ENCODE measurements at places on chromosomes 5 and 9.
A peak's percentile ranks its signal among the peaks of the same experiment; 100 is the strongest.

GRCh38 chr5:22541037-22541436 is 312.1 kb downstream of the CDH12 start:
- DNase-seq = no peak

- DNase-seq = no peak
These were observed 213.3 kb downstream of the CDK5RAP2 start for GRCh38 chr9:120366644-120367019.

- DNase-seq = no peak
These were observed 15.0 kb upstream of the ECM2 start for GRCh38 chr9:92550765-92551164.

- DNase-seq = no peak
These were observed 97.7 kb downstream of the ESM1 start for GRCh38 chr5:54887663-54888062.

- no peak for DNase-seq
These were observed 134.8 kb upstream of the KLF4 start for GRCh38 chr9:107624234-107624948.

DNA sequence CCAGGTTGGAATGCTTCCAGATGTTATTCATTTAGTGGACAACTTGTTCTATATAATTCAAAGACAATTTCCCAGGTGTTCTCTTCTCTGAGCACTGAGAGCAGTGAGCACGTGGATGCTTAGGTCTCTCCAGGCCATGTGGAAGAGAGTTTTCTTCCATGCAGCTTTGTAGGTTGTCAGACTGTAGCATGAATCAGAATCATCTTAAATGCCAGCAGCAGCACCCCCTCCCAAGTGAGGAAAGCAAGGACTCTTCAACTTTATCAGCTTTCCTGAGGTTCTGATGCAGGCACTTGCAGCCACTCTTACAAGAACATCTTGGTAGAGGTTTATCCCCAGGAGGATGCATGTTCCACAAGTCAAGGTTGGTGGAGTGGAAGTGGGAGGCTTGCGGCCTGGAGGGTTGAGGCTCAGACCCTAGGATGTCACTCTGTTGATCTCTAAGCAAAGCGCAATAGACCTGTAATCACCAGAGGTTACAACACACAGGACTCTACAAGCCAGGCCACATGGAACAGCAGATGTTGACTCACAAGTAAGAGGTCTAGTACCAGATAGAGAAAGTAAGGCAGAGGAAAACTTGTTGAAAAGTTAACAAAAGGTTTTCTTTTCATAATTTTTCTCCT is 47.7 kb downstream of the UGCG start:
- DNase-seq = no peak

DNA sequence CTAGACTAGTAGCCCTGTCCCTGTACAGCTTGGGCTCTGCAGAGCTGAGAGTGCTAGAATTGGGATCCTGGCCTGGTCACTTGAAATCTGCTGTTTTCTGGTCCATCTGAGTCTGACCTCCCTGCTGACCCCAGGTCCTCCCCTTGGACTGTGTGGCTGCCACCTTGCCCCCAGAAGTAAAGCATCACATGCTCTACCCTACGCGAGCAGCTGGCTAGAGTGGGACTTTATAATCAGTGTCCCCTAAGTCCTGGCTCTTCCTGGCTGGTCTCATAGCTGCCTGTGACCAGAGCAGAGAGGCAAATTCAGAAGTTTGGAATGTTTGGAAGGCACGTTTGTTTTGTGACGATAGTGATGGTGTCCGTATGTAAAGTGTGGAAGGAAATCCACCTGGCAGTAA is 81.0 kb downstream of the ARHGEF28 start:
- DNase-seq = no peak

GRCh38 chr5:108149369-108149768 is 232.5 kb downstream of the FBXL17 start:
- no peak for DNase-seq

GRCh38 chr9:125754096-125754495 is 6.9 kb downstream of the PBX3 start:
- DNase-seq = no peak

- DNase-seq = no peak
These were observed 19.6 kb downstream of the ESM1 start for GRCh38 chr5:54965806-54966205.

- peak; percentile 74 for DNase-seq
These were observed 18.4 kb upstream of the F2RL2 start for GRCh38 chr5:76641514-76642120.

DNA sequence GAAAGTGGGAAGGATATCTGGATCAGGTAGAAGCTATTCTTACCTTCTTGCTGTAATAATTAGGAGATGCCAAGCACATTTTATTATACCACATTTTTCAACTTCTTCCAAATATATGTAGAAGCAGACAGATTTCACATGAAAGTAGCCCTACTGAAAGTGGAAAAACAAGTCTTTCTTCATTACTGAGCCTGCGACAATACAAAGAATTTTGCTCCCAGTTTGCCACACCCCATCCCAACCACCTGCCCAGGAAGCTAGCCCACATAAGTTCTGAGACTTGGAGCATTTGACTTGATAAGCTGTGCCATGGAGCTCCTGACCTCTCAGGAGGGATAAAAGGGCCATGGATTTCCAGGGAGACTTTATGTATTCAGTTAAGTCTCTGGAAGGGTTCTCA is 249.1 kb upstream of the ADCY2 start:
- DNase-seq = no peak

DNA sequence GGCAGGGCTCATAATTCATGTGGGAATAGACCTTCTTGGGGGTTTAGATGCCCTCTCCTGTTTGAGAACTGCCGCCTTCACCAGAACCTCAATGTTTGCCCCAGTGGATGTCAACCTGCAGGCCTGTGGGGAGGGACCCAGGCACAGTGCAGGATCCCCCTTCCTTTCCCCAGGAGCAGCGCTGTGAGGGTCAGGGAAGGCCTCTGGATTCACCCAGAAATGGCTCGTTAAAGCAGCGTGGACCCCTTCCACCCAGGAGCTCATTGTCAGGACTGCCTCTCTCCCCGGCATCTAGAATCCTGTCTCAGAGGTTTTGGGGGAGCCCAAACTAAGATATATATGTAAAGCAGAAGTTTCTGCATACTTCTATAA is 188.3 kb downstream of the GADD45G start:
- DNase-seq = no peak

GRCh38 chr5:181138258-181138657 is 7.3 kb upstream of the OR2V1 start:
- peak; percentile 73 for DNase-seq

- DNase-seq = no peak
These were observed 57.4 kb downstream of the NRG2 start for GRCh38 chr5:139985733-139986132.

DNA sequence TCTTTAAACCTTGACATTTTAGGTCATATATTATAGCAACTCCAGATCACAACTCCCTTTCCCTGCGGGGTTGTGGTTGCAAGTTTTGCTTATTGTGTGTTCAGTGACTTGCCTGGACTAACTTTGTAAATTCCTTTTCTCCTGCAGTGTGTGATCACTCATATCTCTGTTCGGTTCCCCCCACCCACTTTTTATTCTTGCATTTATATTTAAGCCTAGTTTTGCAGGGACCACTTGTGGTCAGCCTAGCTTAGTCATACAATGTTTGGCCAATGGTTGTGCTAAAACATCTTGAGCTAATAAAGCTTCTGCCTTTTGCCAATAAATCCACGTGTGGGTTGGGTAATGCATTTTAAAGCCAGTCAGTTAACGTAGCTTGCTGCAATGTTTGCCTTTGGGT is 146.5 kb upstream of the IRX4 start:
- DNase-seq = no peak

DNA sequence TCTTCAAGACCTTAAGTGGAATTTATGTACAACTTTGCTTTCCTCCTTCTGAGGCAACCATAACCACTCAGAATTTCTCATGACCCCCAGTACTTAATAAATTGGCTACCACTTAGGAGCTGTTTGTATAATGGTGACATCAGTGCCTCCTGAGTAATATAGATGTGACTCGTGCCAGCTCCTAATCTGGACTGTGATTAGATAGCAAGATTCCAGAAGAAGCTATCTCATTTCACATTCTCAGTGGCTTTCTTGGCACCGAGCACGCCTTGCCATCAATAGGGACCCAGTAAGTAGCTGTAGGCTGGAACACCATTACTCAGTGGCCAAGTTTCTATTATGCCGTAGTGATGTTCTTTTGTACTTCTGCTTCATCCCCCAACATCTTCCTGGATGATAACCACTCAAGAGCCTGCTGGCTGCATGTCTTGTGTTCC is 228.8 kb downstream of the CD180 start:
- no peak for DNase-seq

- DNase-seq = no peak
These were observed 1993.4 kb downstream of the EFNA5 start for GRCh38 chr5:105677291-105677690.

DNA sequence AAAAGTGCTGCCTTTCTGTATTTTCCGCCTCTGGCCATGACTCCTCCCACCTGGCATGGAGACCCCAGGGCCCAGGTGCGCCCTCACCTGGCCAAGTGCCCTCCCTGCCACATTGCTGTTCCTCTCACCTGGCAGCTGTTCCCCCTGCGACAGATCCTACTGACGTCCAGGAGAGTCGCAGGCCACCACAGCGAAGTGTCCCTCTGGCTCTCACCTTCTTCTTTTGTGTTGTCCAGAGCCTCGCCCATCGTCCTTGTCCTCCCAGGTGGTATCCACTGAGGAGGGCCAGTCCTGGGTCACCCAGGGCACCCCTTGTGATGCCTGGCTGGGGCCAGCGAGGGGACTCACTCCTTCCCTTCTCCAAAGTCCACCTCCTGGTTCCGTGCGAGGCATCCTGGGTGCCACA is 2.6 kb downstream of the NKD2 start:
- DNase-seq = no peak

GRCh38 chr9:76996700-76997099 is 22.8 kb upstream of the FOXB2 start:
- no peak for DNase-seq

DNA sequence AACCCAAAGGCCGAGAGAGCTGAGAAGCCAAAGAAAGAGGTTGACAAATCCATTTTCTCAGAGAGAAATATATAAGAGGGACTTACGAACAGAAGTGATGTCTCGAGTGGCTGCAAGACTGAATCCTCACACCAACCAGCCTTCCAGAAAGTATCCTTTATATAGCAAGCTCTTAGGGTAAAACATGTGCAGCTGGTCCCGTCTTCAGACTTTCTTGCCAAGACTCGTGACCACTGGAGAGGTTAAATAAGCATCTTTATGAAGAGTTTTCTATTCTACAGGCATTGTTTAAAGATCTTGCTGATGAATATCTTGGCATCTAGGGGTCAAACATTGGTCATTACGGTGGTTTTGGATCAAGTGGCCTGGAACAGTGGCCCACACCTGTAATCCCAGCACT is 16.9 kb upstream of the SLC22A4 start:
- no peak for DNase-seq

- DNase-seq = no peak
These were observed 17.4 kb downstream of the ADAMTS19 start for GRCh38 chr5:129477532-129477931.

DNA sequence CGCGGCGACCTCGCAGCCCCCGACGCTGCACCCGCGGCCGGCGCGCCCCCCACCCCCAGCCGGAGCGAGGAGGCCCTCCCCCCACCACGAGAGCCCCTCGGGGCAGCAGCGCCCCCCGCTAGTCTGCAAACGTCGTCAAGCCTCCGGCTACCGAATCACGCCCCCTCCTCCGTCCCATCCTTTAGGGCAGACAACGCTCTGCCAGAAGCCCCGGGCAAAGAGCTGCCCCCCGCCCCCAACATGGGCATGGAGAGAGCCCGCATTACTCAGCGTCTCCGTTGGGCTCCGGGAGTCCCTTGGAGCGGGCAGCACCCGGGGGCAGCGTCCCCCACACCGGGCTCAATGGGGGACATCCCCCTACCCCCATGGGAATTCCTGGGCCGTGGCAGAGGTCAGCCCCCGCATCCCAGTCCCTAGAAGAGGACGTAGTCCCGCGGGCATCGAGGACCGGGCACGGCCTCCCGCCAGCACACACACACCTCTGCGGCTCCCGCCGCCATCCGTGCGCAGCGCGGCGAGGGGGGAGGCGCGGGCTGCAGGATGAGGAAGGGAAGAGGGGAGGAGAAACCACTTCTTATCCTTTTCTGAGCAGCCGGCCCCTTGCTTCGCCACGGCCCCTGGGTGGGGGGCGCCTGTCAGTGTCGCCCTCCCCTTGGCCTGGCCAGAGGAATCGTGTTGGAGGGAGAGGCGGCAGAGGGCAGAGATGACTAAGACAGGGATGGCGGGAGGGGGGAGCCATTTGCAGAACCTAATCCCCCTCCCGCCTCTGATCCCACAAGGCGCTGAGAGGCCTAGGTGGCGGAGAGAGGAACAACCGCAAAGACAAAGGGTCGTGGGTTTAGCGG is 750 bp downstream of the DNM1 start:
- DNase-seq = no peak

DNA sequence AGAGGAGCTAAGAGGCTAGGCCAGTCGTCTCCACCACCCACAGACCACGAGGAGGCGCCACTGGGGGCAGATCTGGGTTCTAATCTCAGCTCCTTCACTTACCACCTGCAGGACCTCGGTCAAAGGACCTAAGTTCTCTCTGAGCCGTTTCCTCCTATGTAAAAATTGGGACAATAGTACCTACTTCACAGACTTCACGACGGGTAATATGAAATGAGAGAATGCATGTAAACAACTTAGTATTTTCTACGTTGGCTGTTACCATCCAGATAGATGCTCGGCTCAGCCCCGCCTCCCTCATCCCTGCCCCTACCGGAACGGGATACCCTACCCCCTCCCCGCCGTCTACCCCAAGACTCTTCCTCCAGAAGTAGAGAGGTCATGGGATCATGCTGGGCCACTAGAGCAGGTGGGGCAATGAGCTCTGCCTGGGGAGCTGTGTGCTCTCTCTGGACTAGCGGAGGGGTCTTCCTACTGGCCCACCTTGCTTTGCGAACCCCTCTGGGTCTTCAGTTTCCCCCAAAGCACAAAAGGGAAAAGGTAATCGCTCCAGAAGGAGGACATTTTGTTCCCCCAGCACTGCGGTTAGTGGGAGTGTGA is 541 bp downstream of the GNPDA1 start:
- DNase-seq = peak; percentile 71

DNA sequence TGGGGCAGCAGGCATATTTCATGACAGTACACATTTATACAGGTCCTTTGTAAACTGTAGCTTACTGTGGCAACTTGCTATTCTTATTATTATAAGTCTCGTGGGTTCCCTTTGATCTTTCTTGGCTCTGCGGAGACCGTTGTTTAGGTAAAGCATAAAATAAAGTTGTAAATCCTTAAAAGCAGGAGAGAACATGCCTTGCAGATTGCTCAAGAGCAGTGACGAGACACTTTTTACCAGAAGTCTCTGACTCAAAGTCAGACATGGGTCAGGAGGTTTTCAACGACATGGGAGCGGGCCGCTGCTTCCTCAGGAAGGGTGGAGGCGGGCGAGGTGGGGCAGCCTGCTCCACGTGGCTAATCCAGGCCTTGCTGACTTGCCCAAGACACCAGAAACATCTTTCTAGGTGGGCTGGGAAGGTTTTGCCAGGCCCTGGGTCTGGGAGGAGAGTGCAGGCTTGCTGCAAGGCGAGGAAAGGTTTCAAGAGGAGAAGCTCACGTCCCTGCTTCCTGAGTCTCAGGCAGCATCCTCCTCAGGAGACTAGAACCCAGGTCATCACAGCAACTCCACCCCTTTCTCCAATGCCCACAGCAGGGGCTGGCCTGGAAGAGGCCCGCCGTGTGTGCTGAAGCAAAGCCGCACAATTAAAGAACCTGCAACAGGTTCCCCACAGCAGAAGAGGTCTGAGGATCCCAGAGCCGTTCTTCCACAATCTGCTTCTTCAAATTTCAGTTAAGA is 6.5 kb downstream of the TBC1D2 start:
- DNase-seq = no peak
